NCI-H2081 treated with DMSO at 0.1 percent for 48 hours (cell line): ENCODE measurements at places on chromosomes 13 and 19.

GRCh38 chr13:104310861-104311260, 1244.6 kb upstream of the SLC10A2 start:
- no peak for DNase-seq

GRCh38 chr13:106145997-106146864, 389.2 kb downstream of the EFNB2 start:
- DNase-seq = no peak

- DNase-seq = no peak
These were observed 128.3 kb upstream of the MCF2L start for GRCh38 chr13:112840472-112841302.

DNA sequence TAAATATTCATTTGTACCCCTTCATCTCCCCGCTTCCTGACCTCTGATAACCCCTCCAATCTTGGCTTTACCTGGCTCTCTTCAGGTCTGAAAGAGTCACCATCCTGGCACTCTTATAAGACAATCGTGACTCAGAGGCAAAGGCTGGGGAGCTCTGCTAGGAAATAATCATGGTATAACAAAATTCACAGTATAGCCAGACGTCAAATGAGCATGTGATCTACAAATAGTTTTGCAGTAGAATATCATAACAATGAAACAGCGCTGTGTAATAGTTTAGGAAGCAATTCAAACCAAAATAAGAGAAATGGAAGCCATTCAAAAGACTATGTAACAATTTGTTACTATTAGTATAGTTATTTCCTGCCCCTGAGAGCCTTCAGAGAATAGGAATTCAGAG, 34.2 kb downstream of the RXFP2 start:
- DNase-seq = no peak

- DNase-seq = no peak
These were observed 61.2 kb downstream of the MYH14 start for GRCh38 chr19:50264483-50265186.

DNA sequence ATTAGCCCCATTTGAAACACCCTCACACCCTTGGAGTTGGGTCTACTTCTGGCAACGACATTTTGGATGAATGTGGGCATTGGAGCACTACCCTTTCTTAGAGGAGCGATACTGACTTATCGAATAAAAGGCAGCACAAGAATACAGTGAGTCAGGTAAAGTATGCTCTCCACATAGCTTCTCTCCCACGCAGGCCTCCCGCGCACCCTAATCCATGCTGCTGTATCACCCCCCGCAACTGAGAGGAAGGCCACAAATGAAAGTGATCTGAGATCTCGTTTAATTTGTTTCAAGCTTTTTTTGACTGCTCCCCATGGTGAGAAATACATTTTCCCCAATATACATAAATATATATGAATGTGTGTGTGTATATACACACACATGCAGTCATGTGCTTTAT, 25.4 kb upstream of the AKAP11 start:
- no peak for DNase-seq

DNA sequence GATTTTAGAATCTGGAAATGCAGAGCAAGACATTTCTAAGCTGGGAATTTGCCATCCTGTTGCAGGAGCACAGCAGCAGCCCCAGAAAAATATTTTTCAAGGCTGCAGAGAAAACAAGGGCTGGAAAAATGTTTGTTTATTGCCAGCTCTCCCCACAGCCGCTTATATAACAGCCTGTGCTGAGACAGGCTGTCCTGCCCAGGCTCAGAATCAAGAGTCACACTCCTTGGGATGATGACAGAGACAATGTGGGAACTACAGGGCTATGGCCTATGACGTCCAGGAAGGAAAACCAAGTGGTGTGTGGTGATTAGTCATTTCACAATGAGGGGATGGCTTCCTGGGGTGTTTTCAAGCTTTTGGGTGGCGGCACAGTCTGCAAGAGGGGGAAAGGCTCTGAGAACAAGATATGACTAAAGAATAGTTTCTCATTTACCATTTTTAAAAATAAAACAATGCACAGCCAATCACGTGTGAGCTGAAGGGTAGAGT, 136.3 kb upstream of the SERP2 start:
- no peak for DNase-seq

DNA sequence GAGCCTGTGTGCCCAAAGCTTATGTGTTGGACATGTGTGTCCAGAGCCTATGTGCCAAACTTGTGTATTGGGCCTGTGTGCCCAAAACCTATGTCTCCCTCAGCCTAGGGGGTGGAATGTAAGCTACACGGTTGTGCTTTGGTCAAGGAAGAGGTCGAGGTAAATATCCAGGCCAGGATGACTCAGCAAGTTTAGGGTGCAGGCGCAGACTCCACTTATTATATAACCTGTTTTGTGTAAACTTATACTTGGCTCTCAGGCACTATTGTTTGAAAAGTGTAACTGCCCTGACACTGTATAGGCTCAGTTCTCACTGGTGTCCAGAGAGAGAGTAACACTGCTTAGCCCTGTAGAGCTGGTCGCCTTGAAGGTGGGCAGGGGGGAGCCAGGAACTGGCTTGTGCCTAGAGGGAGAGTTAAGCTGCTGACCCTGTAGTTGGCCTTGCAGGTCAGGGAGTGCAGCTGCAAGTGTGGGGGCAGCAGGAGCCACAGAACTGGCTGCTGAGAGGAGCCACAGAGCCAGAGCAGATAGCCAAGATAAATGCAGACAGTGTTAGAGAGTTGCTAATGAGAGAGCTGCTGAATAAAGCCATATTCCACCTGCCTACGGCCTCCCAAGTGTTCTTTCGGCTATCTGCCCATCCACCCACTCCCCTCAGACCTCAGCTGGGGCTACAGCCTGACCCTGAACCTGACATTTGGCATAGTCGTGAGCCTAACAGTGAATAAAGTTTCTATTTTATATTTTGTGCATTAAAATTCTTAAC, 517.2 kb upstream of the SLITRK1 start:
- DNase-seq = no peak

GRCh38 chr19:17026706-17027534, at the start of gene CPAMD8:
CPAMD8 (minus strand) TSS chr19:17026810; CDS start chr19:17026642, 168 bp downstream.
- DNase-seq = no peak

- DNase-seq = no peak
These were observed 29.0 kb upstream of the RNF17 start for GRCh38 chr13:24734950-24735349.

- no peak for DNase-seq
These were observed 24.2 kb downstream of the C2CD4C start for GRCh38 chr19:384799-385169.

GRCh38 chr19:14632286-14632685, 42.4 kb downstream of the ADGRE3 start:
- no peak for DNase-seq

DNA sequence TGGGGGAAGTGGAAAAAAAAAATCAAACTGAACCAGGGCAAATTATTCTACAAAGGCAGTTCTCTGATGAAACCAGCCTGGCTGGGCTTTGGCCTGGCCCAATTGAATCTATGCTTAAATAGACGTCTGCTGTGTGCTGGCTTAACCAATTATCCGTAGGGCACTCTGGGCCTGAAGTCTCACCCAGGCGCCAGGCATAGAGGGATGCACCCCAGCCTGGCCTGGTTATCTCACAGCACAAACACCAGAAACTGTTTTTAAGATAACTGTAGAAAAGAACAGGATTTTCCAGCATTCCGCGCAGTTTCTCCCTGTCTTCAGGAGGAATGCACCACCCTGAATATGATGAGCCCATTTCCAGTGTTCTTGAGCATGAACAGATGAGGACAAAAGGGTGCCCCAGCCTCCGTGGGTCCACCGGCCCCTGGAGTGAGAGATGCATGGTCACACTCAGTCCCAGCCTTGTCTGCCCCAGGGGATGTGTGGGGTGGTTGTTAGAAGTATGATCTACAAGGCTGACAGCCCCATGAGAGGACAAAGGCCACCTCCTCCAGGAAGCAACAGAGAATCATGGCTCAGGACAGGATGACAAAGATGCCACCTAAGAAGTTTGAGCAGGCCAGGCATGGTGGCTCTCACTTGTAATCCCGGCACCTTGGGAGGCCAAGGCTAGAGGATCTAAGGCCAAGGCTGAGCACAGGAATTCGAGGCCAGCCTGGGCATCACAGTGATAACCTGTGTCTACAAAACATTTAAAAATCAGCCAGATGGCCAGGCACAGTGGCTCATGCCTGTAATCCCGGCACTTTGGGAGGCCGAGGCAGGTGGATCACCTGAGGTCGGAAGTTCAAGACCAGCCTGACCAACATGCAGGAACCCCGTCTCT, 50.2 kb downstream of the PEPD start:
- DNase-seq = no peak

DNA sequence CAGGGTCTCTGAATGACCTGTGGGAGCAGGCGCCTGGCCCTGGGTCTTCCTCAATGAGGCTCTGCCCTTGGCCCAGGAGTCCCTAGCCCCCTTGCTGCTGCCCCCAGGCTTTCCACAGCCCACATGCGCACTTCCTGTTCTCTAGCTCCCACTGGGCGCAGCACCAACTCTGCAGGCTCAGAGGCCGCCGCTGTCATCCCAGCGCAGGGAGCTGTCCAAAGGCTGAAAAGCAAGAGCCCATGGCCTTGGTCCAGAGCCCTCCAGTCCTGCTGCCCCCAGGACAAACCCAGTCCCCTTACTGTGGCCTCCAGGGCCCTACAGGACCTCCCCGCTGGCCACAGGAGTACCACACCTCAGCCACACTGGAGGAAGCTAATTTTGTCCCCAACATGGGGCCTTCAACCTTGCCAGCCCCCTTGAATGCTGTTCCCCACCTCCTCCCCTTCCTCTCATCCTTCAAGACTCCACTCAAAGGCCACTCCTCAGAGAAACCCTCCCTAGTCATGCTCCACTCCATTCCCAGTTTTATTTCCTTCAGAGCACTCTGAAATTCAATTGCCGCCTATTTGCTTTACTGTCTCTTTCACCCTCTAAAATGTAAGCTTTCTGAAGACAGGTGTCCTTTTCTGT, 8.0 kb upstream of the POU2F2 start:
- no peak for DNase-seq

- no peak for DNase-seq
These were observed 45.3 kb upstream of the ANKRD10 start for GRCh38 chr13:110960204-110960603.

DNA sequence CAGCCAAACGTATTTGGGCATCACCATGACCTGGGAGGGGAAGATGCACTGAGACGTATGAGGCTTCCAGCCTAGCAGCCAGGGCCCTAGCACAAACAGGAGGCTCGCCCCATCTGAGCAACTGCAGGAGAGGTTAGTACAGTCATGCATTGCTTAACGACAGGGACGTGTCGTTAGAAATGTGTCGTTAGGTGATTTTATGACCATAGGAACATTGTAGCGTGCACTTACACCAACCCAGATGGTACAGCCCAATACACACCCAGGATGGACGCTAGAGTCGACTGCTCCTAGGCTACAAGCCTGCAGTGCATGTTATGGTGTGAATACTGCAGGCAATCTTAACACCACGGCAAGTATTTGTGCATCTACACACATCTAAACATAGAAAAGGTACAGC, 9.3 kb downstream of the CD177 start:
- DNase-seq = no peak

DNA sequence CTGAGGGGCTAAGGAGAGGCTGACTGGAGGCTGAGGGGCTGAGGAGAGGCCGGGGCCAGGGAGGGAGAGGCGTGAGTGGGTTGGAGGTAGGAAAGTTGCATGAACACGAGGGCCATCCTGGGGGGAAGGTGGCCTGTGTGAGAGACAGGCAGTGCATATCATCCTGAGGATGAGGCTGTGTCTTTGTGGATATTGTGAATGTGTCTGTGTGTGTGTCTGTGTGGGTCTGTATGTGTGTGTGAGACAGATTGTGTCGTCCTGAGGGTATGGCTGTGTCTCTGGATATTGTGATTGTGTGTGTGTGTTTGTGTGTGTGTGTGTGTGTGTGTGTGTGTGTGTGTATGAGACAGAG, 422 bp downstream of the ZNF71 start:
- no peak for DNase-seq

DNA sequence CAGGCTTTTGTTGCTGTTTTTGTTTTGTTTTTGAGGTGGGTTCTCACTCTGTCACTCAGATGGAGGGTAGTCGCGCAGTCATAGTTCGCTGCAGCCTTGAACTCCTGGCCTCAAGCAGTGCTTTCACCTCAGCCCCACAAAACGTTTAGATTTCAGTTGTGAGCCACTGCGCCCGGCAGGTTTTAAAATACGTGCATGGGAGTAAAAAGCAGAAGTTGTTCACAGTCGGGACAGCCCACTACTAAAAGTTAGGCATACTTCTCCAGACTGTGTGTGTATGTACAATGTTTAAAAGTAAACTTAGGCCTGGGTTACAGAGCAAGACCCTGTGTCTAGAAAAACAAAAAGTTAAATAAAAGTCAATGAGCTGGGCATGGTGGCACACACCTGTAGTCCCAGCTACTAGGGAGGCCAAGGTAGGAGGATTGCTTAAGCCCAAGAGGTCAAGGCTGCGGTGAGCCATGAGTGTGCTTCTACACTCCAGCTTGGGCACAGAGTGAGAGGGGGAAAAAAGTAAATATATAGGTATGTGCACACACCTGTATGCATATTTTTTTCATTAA, 6.1 kb downstream of the SAFB start:
- no peak for DNase-seq

GRCh38 chr19:45153339-45154063, 7.3 kb downstream of the NKPD1 start:
- DNase-seq = no peak

GRCh38 chr19:38682872-38683392, 35.5 kb downstream of the ACTN4 start:
- no peak for DNase-seq

DNA sequence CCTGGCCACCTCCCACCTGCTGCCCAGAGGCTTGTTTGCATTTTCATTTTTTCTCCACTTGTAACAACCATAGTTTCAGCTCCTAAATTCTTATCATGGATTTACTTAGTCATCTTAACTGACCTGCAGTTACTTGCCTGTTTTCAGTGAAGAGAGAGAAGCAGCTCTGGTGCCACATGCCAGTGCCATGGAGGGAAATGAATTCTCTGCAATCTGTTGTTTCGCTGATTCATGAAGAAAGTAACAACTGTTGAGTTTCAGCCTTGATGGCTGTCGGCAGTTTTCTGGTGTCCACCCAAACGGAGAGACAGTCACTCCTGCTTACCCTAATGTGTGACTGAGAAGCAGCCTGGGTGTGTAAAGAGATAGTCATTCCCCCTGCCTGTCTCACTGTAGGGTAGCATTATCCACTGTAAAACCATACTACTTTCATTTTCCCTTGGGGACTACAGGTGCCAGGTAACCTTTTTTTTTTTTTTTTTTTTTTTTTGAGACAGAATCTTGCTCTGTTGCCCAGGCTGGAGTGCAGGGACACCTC, 116.1 kb downstream of the DNAJC3 start:
- DNase-seq = no peak

GRCh38 chr19:8209462-8210378, 550 bp downstream of the CERS4 start:
- no peak for DNase-seq

GRCh38 chr13:37023871-37024270, 23.3 kb downstream of the EXOSC8 start:
- no peak for DNase-seq

GRCh38 chr19:48512504-48513288, 1.1 kb upstream of the LMTK3 start:
- no peak for DNase-seq

- DNase-seq = no peak
These were observed at the start of gene ARL11 for GRCh38 chr13:49627831-49628652. ARL11 (plus strand) TSS chr13:49628507; CDS start chr13:49630448, 1,941 bp downstream.

GRCh38 chr13:110737555-110737954, 24.1 kb downstream of the ING1 start:
- no peak for DNase-seq
